Ovary (tissue), 10 donors: ENCODE measurements at places on chromosomes 12 and 14. TPM values are rescaled to one million over a fixed set of nuclear protein-coding genes. Genes with fewer than 3 reads are reported as not detected.

DNA sequence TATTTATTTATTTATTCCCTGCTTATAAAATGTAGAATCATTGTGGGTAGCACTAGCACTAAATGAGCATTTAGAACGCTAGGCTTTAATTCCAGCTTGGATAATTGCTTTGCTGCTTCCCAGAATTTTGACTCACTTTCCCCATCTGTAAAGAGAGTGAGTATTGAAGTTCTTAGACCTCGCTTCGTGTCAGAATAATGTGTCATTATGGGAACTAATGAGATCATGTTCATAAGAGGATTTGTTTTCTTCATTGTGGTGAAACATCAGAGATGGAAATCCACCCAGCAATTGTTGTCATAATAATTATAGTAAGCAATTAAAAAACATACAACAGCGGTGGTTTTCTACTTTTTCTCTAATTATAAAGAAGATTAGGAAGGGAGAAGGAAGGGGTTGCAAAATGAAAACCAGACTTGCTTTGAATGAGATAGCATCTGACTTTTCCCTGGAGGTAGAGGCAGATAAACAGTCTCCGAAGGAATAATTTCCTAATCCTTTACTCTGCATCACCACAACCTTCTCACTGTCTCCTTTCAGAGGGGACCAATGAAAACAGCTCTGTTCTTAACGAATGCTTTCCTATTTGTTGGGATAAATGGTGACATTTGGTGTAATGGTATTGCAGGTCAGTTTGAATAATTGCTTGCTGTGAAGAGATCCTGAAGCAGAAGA lies 86.8 kb upstream of the ARHGAP5 start:
- H3K36me3 ChIP-seq, result no peaks in the 10 kb centered on the region
- H3K4me3 ChIP-seq, result no peak overlapping the region
- no peak for DNase-seq

DNA sequence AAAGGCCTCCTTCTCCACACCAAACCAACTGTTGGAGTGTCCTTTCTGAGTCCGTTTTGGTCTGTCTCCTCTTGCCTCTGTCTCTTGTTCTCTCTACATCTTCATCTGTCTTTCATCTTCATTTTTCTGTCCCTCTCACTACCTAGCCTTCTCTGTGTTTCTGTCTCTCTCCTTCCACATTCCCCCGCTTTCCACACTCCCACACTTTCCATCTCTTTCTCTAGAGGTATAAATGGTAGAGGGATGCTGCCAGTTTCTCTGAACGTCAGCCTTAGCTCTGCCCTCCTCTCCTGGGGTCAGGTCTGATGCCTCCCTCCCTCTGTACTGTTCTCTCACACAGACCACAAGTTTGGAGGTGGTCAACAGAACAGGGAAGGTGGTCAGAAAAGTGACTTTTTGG lies 42.9 kb downstream of the SMUG1 start:
- H3K4me3 ChIP-seq, result no peak overlapping the region
- no peaks in the 10 kb centered on the region for H3K36me3 ChIP-seq
- no peaks in the 10 kb centered on the region for H3K27me3 ChIP-seq
- no peak for DNase-seq
- H3K4me1 ChIP-seq, result peaks cover 4% of the 10 kb centered on the region

Gene DICER1
- 50.1 TPM for total RNA-seq

DNA sequence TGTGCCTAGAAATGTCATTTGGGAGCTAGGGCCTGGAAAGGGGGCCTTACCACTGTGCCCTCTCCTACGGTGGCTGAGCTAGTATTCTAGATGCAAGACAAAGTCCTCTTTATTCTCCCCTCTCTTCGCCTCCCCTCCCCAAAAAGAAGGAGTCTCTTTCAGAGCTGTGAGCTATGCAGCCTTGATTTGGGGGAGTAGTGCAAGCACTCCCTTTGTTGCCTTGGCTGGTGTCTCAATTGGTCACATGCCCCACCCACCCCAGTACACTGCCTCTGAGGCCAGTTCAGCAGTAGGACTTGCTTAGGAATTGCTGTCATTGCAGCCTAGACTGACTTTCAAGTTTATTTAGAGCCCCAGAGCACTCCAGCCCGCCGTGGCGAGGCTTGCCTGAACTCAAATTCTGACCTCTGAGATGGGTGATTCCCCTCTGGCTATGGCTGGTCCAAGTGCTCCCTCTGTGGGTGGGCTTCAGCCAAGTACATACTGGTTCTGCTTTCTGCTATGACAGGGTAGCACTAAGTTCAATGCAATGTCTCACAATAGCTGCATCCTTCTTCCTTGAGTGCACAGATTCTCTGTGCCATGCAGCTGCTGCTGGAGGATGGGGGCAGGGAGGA lies 37.0 kb upstream of the FBXO33 start:
- no peaks in the 10 kb centered on the region for H3K4me1 ChIP-seq
- no peak overlapping the region for H3K27ac ChIP-seq
- no peak overlapping the region for H3K4me3 ChIP-seq
- no peak for DNase-seq
- no peaks in the 10 kb centered on the region for H3K27me3 ChIP-seq
- H3K36me3 ChIP-seq, result no peaks in the 10 kb centered on the region

- H3K27me3 ChIP-seq, result no peaks in the 10 kb centered on the region
- H3K4me3 ChIP-seq, result no peak overlapping the region
- H3K36me3 ChIP-seq, result no peaks in the 10 kb centered on the region
- H3K4me1 ChIP-seq, result peaks cover 3% of the 10 kb centered on the region
- H3K27ac ChIP-seq, result no peak overlapping the region
Measured at GRCh38 chr14:22926316-22926715, 2.9 kb downstream of the PRMT5 start.

Gene OR6C2
- total RNA-seq, result not detected

- H3K4me1 ChIP-seq, result no peaks in the 10 kb centered on the region
- H3K27me3 ChIP-seq, result no peaks in the 10 kb centered on the region
- no peaks in the 10 kb centered on the region for H3K36me3 ChIP-seq
- no peak for DNase-seq
- H3K4me3 ChIP-seq, result no peak overlapping the region
- no peak overlapping the region for H3K27ac ChIP-seq
Measured at GRCh38 chr12:122311696-122312095, 45.4 kb upstream of the VPS33A start.

DNA sequence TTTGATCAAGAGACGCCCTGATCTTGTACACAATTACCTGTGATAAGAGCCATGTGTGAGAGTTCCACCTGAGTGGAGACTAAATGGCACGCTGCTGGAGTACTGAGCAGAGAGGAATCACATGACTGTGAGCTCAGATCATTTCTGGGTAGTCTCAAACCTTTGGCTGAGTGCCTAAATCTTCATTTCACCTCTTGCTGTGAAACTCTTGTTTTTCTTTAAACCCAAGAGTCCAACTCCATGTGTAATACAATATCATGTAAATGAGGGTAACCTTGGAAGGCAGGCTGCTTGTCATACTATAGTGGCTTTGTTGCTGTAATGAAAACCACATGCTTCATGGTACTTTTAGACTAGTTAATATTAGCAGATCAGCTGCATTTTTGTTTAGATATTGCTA lies 156.9 kb downstream of the CAND1 start:
- no peak for DNase-seq
- no peaks in the 10 kb centered on the region for H3K27me3 ChIP-seq
- H3K36me3 ChIP-seq, result no peaks in the 10 kb centered on the region
- peaks cover 8% of the 10 kb centered on the region for H3K4me1 ChIP-seq
- H3K27ac ChIP-seq, result no peak overlapping the region

DNA sequence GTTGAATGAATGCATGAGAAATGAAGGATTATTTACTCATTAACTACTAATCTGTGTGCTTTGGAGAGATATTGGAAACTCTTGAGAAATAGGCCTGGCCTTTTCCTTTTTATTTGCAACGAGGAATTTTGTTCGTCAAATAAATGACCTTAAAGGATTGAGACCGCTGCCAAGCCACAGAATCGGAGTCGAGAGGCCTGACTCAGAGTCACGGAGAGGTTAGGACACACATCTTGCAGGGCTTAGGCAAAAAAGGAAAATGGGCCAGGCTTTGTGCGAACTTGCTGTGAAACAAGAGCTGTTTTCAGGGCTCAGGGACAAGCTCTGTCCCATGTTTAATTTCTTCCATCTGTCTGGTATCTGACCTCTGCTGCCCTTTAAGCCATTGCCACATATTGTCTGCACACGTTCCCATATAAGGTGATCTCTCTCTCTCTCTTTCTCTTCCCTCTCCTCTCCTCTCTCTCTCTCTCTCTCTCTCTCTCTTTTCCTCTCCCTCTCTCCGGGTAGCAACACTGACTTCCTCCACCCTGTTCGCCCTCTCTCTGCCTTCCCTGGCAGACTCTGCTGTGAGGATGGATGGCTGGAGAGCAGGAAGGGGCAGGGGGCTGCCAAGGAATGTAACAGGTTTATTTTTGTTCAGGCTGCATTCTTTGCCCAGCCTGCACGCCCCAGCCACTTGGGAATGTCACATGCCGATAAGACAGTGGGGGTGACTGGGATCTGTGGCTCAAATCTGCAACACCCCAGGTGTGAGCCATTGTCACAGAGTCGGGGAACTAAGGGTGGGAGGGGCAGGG lies 14.9 kb upstream of the IFT81 start:
- no peaks in the 10 kb centered on the region for H3K36me3 ChIP-seq
- H3K4me1 ChIP-seq, result peaks cover 18% of the 10 kb centered on the region
- DNase-seq, result peak; percentile 82
- no peak overlapping the region for H3K4me3 ChIP-seq
- no peaks in the 10 kb centered on the region for H3K27me3 ChIP-seq

Gene OR6C65
- total RNA-seq, result not detected

DNA sequence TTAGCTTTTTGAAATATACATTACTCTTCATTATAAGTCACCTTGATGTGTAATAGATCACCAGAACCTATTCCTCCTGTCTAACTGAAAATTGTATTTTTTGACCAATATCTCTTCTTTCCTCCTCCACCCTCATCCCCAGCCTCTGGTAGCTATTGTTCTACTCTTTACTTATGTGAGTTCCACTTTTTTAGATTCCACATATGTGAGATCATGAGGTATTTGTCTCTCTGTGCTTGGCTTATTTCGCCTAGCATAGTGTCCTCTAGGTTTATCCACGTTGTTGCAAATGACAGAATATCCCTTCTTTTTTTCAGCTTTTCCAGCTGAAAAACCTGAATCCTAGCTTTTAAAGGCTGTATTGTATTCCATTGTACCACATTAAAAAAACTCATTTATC lies 82.1 kb downstream of the MIPOL1 start:
- no peaks in the 10 kb centered on the region for H3K4me1 ChIP-seq
- H3K36me3 ChIP-seq, result no peaks in the 10 kb centered on the region
- no peaks in the 10 kb centered on the region for H3K27me3 ChIP-seq
- DNase-seq, result no peak

- no peaks in the 10 kb centered on the region for H3K36me3 ChIP-seq
- no peaks in the 10 kb centered on the region for H3K27me3 ChIP-seq
Measured at GRCh38 chr14:71497645-71498086, 434.6 kb upstream of the RGS6 start.

GRCh38 chr14:77316872-77317301 lies 3.8 kb downstream of the POMT2 start:
- no peaks in the 10 kb centered on the region for H3K36me3 ChIP-seq
- no peak overlapping the region for H3K4me3 ChIP-seq
- no peak for DNase-seq
- no peak overlapping the region for H3K27ac ChIP-seq
- no peaks in the 10 kb centered on the region for H3K27me3 ChIP-seq
- peaks cover 9% of the 10 kb centered on the region for H3K4me1 ChIP-seq

Gene SPRYD4
- 2.6 TPM for total RNA-seq

Gene NDUFA9
- 58.8 TPM for total RNA-seq

DNA sequence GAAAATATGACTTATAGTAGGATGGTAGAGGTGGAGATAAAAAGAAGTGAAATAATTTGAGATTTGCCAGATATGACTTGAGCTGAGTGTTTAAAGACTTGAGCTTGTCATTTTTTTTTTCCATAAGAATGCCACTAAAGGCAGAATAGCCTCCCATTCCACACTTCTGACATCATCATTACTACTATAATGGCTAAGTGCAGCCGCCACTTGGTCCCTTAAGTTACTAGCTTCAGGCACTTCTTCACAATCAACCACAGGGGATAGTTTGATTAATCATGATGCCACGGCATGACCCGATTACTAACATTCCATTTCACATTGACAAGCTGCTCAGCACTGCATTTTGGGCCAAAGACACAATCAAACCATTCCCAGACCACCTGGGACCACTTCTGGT lies 127.9 kb downstream of the EFCAB11 start:
- H3K4me1 ChIP-seq, result no peaks in the 10 kb centered on the region
- H3K4me3 ChIP-seq, result no peak overlapping the region

- no peak overlapping the region for H3K27ac ChIP-seq
- H3K36me3 ChIP-seq, result no peaks in the 10 kb centered on the region
- H3K4me3 ChIP-seq, result no peak overlapping the region
- no peaks in the 10 kb centered on the region for H3K27me3 ChIP-seq
- DNase-seq, result no peak
Measured at GRCh38 chr12:64255249-64255648, 33.2 kb upstream of the KICS2 start.

GRCh38 chr14:50814161-50814560 lies 16.8 kb downstream of the NIN start:
- no peaks in the 10 kb centered on the region for H3K36me3 ChIP-seq
- DNase-seq, result no peak
- no peak overlapping the region for H3K4me3 ChIP-seq
- no peaks in the 10 kb centered on the region for H3K27me3 ChIP-seq

GRCh38 chr14:75793806-75794205 lies 132.8 kb downstream of the TTLL5 start:
- H3K4me3 ChIP-seq, result no peak overlapping the region
- H3K27me3 ChIP-seq, result no peaks in the 10 kb centered on the region
- H3K27ac ChIP-seq, result no peak overlapping the region
- H3K36me3 ChIP-seq, result no peaks in the 10 kb centered on the region

DNA sequence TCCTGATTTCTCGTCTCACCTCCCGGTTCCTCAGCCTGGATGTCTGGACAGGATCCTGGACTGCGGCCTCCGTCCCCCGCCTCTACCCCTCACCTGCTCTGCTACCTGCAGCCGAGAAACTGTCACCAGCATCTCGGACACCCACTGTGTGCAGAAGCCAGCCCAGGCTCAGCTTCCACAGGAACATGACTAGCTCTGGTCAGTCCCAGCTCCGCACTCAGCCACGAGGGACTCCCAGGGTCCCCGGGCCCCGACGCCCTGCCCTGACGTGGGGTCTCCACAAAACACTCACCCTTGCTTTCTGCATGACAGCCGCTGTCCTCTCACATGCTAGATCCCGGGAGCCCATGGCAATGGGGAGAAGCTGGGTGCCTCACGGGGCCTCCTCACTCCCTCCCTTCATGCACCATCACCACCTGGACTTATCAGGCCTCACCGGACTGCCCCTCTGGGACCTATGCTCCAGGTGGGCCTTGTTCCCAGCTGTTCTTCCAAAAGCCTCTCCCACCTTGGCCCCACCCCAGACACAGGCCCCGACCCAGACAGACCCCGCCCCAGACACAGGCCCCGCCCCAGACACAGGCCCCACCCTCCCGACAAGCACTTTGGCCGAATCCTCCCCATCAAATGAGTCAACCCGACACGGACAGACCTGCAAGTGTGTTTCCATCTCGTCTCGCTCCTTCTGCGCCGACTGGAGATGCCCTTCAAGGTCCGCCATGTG lies 26.9 kb upstream of the ANKLE2 start:
- no peak for DNase-seq
- H3K36me3 ChIP-seq, result no peaks in the 10 kb centered on the region
- H3K27ac ChIP-seq, result no peak overlapping the region
- H3K4me1 ChIP-seq, result no peaks in the 10 kb centered on the region
